CD4-positive, alpha-beta T cell treated with Interleukin-15 for 1 hour (primary cell): ENCODE measurements at places on chromosomes 13 and 19.
A peak's percentile ranks its signal among the peaks of the same experiment; 100 is the strongest.

- no peak for DNase-seq
These were observed 670.3 kb downstream of the UQCRFS1 start for GRCh38 chr19:28542394-28543243.

GRCh38 chr19:49985871-49986270 is 24.9 kb upstream of the SIGLEC11 start:
- no peak for DNase-seq

- DNase-seq: no peak
These were observed 9.2 kb upstream of the KANK3 start for GRCh38 chr19:8352134-8352827.

GRCh38 chr13:110938662-110939421 is 24.0 kb upstream of the ANKRD10 start:
- DNase-seq: no peak

- DNase-seq: no peak
These were observed 1.3 kb downstream of the NCLN start for GRCh38 chr19:3186891-3187661.

DNA sequence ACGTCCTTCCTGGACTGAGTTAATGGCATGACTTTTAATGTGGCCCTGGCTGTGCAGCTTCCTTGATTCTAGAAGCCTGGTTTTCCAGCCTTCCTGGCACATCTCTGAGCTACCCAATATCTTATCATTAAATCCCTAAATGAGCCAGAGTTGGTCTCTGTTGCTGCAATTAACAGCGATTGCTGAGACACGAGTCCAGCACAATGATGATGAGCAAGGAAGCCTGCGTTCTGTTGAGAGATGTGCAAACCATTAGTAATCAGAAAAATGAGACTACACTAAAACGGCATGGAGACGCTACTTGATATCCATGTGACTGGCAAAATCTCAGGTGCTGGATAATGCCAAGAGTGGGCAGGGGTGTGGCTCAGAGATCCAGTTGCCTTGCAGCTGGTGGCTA is 26.2 kb downstream of the GPR42 start:
- no peak for DNase-seq

- peak; percentile 72 for DNase-seq
These were observed 67.4 kb downstream of the KCNRG start for GRCh38 chr13:50082426-50083281.

DNA sequence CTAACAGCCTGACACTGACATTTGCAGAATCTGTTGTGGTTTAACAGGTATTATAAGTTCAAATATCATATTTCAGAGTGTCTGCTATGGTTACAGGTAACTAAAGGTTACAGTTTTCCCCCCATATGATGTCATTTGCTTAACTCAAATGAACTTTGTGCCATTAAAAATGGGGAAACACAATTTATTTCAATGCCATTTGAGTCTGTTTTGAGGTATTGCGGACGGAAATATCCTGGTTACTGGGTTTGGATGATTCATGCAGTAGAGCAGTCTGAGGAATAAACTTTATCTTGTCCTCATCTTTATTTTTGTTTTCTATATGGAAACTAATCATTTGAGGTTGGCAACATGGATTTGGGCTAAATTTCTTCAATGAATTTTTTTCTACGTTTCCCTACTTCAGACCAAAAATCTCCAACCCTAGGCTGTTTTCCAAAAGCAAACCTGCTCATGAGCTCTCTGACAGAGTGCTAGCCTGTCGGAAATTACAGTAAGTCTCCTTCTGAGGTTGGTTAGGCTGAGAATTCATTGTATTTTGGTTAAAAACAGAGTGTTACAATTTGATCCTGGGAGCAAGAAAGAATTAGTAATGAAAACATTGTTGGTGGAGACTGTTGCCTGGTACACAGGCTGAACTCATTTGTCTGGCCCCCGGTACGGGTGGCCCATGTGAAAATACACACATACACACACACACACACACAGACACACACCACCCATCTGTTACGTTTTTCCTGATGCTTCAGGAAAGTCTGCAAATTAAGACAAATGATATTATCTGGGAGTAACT is 66.1 kb downstream of the AKAP11 start:
- no peak for DNase-seq

DNA sequence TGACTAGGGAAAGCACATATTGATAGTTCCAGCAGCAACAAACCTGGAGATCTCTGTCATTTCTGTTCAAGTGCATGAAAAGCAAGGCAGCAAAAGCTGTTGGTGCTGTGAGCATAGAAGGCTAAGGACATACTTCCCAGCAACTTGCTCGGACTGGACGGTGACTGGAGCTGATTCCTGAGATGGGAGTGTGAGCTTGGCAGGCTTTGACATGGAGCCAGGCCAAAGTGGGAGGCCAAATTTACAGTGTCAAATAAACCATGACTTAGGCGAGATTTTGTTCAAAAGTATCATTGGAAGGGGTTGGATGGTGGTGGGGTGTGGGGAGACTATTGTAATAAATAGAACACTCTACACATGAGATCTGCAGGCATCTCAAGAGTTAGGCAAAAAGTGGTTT is 5.9 kb upstream of the ARGLU1 start:
- DNase-seq: no peak

DNA sequence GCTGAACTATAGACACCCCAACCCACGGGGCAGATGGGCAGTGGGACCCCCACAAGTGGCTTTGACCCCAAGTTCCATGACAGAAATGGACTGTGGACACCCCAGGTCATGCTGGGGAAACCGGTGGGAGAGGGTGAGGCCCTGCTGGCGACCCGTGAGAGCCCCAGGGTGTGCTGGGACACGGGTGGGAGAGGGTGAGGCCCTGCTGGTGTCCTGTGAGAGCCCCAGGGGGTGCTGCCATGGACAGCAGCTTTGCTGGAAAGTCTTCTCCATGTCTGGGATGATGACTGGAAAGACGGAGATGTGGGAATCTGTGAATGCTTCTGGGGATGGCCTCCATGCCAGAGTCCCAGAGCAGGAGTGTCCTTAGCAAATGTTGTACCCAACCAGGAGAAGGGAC is 148.4 kb downstream of the URI1 start:
- DNase-seq: peak; percentile 3

- DNase-seq: no peak
These were observed 20.2 kb upstream of the CD70 start for GRCh38 chr19:6610934-6611852.

GRCh38 chr13:27627380-27627779 is 5.7 kb downstream of the POLR1D start:
- DNase-seq: no peak

GRCh38 chr13:36102721-36103120 is 28.5 kb downstream of the DCLK1 start:
- DNase-seq: no peak

GRCh38 chr19:53873773-53874605 is 6.3 kb downstream of the MYADM start:
- no peak for DNase-seq

DNA sequence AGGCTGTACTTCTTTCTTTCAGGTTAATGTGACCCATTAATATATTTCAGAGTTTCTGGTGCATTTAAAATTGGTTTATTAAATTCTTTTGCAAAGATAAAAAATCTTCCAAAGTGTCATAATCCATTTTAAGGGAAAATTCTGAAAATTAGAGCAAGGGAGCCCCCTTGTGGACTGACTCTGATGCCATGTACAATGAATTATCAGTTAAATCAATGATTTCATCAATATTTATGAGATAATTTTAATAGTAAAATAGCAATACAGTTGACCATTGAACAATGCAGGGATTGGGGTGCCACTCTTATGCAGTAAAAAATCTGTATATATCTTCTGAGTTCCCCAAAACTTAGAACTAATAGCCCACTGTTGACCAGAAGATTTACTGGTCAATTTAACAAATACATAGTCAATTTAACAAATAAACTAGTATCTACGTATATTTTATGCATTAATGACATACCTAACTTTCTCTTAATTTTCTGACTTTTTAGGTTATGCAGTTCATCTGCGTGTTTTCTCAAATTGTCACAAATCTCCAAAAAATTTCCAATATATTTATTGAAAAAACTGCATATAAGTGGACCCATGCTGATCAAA is 479.1 kb upstream of the MIR17HG start:
- DNase-seq: no peak

DNA sequence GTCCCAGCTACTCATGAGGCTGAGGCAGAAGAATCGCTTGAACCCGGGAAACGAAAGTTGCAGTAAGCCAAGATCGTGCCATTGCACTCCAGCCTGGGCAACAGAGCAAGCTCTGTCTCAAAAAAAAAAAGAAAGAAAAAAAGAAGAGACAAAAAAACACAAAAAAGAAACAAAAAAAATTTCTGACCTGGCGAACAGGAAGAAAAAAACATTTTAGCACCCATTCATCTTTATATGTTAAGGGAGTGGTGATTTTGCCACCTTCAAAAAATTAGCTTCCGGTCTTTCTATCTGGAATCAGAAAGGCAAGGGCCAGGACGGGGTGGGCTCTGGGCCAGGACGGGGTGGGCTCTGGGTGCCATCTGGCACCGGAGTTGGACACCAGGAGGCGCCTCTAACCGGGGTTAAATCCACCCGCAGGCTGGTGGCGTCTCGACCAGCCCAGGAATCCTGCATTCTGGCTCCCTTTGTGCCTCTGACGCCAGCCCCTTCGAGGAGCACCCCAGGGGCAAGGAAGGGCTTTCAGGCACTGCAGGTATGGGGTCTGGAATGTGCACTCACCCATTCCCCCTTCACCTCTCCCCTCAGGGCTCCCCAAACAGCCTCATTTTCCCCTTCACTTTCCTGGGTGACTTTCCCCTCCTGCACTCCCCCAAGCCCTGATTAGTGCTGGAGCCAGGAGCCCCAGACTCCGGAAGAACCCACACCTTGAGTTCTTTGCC is 10.4 kb upstream of the ZSWIM4 start:
- peak; percentile 73 for DNase-seq
